ENCODE measurements at places on chromosomes 5 and 9.

DNA sequence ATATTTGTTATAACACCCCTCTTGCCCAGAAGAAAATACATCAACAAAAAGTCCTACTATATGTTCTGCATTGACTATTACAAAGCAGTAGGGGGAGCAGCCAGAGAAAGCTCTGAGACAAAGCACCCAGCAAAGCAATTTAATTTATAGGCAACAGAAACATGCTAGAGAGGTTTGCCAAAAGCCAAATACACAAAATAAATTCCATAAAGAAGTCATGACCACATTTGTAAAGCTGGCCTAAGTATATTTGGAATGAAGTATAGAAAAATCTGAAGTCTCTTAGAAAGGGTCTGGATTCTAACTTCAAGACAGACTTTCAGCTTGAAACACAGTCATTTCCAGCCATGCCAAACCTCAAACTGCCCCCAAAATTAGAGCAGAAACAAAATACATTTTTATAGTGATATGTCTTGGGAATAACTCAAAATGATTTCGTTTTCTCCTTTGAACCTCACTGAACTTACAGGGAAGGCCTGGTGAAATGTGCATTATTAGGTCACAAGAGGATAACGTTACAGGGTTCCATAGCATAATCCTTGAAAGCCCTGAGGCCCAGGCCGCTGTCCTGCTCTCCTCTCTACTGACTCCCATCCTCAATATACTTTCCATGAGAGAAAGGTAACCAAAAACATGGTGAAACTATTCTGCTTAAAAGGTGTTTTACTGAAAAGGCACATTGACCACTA is 451.8 kb downstream of the RAB3C start:
- no peak for DNase-seq

DNA sequence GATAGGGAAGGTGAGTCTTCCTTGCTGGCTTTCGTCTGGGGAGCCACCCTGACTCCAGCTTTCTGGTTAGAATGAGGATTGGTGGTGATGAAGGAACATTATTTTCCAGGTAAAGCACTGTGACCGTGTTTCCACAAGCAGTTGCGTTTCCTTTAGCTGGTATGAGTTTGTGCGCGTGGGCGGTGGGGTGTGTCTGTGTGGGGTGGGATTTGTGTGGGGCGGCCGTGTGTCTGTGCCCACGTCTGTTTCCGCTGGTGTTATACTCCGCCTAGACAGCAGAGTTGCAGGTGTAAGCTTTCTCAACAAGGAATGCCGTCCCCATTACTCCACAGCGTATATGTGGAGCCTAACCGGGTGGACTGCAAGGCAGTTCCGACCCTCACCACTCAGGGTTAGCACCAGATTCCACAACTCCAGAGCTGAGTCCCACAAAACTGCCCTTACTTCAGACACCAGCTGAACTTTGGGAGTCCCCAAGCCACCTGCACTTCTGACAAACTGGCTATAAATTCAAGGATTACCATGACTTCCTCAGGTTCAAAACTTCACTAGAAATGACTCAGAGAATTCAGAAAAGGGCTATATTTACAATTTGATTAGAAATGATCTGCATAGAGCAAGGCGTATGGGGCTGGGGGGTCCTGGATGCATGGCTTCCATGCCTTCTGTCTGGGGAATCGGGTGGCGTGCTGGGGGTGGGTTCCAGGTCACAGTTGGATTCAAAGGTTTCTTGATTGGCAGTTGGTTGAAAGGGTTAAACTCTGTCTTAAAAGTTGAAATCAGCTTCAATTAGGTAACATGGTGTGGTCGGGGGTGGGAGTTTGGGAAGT is 29.8 kb downstream of the PROP1 start:
- no peak for DNase-seq

GRCh38 chr5:80149161-80149609 is 106.7 kb downstream of the SERINC5 start:
- no peak for DNase-seq

DNA sequence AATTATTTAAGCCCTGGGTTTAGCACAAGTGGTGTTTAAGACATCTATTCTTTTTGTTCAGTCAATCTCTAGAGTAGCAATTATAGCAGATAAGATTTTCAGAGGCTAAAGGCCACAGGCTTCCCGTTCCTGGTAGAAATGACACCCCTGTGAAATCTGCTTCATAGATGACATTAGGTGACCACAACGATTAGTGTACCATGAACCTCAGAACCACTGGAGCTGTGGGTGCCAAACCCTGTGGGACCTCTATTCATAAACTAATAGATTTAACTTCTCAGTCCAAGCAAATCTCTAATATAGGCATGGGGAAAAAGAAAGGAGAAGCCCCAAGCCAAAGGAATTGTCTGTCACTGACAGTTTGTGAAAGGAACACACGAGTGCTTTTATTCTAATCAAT is 207.4 kb downstream of the ARRDC3 start:
- DNase-seq: no peak

DNA sequence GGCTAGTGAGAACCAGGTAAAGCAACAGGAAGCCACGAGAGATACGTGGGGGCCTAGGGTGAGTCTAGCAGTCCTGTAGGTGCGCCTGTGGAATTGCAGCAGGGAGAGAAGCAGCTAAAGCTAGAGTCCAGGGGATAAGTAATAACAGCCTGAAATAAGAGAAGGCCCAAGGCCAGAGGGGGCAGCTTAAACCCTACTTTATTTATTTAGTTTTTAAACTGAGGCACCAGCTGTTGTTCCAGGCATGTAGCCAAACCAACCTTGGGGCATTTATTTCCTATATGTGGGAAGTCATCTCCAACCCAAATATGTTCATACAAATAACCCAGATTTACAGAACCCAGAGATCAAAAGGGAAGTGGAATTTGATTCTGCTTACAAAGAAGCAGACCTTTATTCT is 93.5 kb downstream of the GLDC start:
- DNase-seq: no peak

GRCh38 chr5:139451878-139452660 is 10.5 kb downstream of the ECSCR start:
- DNase-seq: no peak

GRCh38 chr5:91418158-91418557 is 35.0 kb upstream of the ARRDC3 start:
- no peak for DNase-seq

GRCh38 chr9:137186385-137186784 is 2.0 kb downstream of the ANAPC2 start:
- DNase-seq: no peak

DNA sequence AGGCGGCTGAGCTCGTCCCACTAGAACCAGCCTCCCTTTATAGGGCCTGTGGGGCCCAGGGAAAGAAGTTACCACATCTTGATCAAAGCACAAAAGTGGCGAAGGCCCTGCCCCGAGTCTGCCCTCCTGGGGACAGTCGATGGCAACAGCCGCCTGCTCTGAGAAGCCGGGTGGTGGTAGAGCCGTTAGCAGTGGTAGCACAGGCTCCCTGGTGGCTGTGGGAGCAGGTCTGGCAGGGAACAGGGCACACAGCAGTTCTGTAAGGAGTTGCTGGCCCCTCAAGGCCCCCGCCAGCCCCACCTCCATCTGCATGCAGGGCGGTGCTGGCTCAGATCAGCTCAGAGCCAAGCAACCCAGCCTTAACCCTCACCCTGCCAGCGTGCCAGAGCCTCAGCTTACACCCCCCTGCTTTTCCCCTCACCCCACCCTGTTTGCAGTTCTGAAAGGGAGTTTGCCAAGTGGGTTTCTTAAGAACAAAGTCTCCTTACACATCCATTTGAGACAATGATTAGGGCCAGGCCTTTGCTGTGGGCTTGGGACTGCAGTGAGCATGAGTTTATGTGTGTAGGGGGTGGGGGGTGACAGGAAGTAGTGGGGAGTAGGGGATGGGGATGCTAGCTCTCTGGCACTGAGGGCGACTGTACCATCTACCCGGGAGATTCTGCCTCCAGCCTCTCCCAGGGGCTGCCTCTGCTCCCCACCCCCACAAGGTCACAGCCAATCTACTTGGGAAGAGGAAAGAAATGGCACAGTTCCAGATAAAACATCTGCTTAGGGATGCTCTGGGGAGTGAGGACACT is 11.8 kb downstream of the ACSL6 start:
- no peak for DNase-seq

DNA sequence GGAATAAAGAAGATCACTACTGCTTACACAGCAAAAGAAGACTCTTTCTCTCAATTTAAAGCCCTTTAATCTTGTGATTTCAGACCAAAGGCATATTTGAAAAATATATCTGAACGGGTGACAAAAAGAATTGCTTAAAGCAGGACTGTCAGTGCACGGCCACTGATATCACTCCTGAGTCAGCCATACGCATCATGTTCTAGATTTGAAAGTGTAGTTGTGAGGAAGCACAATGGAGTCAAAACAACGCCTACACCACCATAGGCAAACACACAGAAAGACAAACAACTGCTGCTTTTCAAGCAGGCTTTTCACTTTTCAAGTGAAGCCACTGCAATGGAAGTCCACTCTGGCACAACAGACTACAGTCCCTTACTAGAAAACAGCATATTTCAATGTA is 141.7 kb downstream of the AUH start:
- DNase-seq: no peak

DNA sequence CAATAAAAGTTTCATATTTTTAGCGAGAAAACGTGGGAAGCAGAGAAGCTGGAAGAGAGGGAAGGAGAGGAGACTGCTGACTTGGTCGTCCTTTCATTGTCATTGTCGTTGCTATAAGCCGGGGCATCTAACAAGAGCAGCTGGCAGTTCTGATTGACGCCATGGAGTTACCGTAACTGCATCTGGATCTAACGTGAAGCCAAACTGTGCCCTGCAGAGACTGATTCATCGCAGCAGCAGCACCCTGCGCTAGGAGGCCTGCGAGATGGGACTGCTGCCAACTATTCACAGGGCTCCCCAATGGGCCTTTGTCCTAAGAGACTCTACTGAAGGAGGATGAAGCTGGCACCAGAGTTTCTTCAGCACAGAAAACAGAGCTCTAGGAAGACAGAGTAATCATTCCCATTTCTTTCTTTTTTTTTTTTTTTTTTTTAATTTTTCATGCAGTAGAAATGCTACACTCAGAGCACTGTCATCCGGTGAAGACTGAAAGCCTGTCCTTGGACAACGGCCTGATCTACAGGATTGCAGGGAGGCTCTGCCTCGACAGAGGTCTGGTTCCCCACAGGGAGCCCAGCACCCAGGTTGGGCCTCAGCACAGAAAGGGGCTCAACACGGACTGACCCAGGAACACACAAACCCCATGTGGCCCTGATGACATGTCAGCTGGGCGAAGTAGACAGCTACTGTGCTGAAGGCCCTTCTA is 47.8 kb downstream of the RETREG1 start:
- DNase-seq: no peak

DNA sequence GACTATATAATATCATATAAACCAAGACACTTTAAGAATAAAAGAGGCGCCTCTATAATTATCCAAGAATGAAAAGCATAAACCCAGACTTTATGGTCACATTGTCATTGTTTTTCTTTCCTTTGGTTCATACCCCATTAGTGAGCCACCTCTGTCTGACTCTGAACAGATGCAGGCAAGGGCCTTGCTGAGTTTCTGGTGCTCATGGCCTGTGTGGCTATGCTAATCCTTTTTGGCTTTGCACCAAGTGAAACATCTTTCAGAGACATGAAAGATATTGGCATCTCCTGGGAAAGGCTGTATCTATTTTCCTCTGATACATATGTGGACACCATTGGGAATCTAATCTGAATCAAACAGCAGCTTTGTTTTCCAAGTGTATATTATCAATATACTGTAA is 222.5 kb downstream of the CHSY3 start:
- DNase-seq: no peak

GRCh38 chr9:715743-716400 is 125.6 kb upstream of the DMRT1 start:
- DNase-seq: no peak

GRCh38 chr5:159316519-159317383 is 13.5 kb downstream of the IL12B start:
- DNase-seq: no peak

DNA sequence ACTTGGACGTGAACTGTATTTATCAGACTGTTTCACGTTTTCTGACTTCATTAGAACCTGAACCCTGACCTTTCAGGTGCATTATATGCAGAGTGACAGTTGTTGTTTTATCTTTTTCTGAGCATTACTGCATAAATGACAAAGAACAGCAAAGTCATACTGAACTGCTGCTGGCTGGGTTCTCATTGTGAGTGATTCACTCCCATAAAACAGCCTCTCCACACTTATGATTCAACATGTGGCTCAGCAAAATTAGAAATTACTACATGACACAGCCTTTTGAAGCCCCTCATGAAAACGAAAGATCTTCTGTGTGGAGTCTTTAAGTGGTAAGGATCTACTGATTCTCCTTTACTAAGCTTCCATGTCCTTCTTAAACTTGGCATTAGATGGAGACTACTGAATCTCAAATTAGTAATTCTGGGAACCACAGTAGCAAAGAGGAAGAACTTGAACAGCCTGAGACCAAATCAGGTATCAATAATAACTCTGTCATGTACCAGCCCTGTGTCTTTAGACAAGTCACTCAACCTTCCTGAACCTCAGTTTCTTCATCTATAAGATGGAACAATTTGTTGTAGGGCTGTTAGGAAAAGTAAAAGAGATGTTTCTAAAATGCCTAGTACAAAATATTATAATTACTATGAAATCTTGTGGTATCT is 172.3 kb upstream of the GNA14 start:
- DNase-seq: no peak

DNA sequence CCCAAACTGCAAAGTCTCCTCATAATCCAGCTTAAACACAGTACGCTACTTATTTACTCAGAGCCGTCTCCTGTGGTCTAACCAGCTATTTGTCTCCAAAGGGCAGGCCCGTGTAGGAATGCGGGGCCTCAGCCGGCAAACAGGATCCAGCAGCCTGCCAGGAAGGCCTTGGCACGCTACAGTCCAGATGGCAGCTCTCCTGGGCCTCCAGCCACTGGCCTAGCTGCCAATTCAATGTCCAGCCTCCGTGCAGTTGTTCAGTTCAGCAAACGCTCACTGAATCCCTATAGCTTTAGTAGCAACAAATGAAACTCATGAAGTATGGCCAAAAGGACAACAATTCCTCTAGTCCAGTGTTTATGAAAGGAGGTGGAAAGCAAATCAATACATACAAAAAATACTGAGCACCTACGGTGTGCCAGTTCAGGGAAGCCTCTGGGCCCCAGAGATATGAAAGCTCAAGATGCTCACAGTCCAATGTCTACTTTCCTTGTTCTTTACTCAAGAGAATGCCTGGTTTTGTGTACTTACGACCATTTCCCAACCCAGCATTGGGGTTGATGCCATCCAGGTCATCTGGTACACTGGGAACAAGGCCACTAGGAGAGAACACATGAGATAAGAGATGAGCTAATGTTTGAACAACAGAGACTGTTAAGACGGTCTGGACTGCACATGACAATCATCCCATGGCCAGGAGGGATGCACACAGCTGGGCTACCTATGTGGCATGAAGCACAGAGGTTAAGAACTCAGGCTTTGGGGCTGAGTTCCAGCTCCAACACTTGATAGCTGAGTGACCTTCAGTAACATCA is 8.3 kb downstream of the CDK5RAP2 start:
- DNase-seq: no peak

GRCh38 chr5:76771705-76772405 is 47.0 kb upstream of the F2RL1 start:
- no peak for DNase-seq

DNA sequence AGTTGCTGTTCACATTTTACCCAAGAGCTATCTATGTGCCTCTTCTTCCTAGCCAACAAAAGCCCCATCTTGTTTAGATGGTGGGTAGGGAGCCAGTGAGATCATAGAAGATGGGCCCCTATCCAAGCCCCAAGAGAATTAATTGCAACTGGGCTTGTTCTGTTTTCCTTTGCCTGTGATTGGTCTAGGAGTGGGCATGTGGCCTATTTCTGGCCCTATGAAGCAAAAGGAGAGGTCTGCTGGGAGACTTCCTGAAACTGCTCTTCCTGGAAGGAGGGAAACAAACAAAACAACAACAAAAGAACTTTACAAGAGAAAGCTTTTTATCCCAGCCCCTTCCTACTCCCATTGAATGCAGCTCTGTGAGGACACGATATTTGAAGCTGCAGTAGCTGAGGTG is 32.5 kb upstream of the ALDOB start:
- DNase-seq: no peak

Data from progenitor cell of endocrine pancreas (in vitro differentiated cells).